ENCODE measurements at places on chromosomes 12 and 14. TPM values are rescaled to one million over a fixed set of nuclear protein-coding genes. Genes with fewer than 3 reads are reported as not detected.

Gene GIT2
- total RNA-seq: 88.6 TPM

DNA sequence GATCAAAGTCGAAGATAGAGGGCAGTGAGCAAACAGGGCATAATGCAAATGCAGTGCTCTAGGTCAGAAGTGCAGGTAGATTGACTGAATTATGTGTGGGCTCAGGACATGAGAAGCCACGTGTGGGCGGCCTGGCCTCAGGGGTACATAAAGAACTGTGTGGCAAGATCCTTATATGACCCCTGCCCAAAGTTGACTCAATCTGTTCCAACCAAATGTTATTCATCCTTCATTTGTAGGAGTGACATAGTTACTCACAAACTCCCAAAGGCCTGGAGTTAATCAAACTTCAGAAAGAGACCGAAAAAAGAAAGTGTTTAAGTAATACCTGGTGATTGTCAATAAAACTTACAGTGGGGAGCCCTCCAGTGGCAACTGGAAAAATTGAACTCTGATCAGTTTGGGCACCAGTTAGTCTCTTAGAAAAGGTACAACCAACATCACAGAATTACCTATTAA, 150.4 kb upstream of the FAR2 start:
- H3K4me1 ChIP-seq: no peaks in the 10 kb centered on the region
- H3K4me3 ChIP-seq: no peak overlapping the region
- no peak for DNase-seq
- H3K27me3 ChIP-seq: no peaks in the 10 kb centered on the region
- no peaks in the 10 kb centered on the region for H3K36me3 ChIP-seq
- no peak overlapping the region for H3K27ac ChIP-seq

GRCh38 chr12:128976120-128976738, 123.0 kb downstream of the GLT1D1 start:
- H3K4me1 ChIP-seq: peaks cover 2% of the 10 kb centered on the region
- H3K4me3 ChIP-seq: peak overlapping the region; percentile 28
- H3K27ac ChIP-seq: no peak overlapping the region
- peaks cover 9% of the 10 kb centered on the region for H3K27me3 ChIP-seq
- DNase-seq: peak; percentile 71

DNA sequence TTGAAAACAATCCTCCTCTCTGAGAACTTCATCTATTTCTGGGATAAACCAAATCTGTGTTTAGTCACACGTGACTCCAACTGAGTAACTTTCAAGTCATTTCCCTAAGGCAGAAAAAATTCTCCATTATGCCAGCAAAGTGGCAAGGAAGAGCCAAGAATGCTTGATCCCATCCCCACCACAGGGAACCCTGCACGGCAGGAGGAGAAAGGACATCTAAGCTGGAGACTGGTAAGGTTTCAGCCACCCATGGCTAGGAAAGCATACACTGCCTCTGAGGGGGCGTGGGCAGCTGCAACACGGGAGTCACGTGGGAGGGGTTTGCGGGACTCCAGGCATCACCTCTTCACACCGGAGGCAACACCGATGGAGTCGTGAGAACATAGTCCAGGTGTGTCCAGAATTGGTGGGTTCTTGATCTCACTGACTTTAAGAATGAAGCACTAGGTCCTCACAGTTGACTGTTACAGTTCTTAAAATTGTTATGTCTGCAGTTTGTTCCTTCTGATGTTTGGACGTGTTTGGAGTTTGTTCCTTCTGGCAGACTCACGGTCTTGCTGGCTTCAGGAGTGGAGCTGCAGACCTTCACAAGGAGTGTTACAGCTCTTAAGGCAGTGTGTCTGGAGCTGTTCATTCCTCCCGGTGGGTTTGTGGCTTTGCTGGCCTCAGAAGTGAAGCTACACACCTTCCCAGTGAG, 2.7 kb upstream of the SIVA1 start:
- peaks cover 21% of the 10 kb centered on the region for H3K4me1 ChIP-seq
- H3K36me3 ChIP-seq: peaks cover 6% of the 10 kb centered on the region
- H3K27me3 ChIP-seq: peaks cover 1% of the 10 kb centered on the region
- H3K27ac ChIP-seq: peak overlapping the region; percentile 37
- no peak for DNase-seq

Gene FOXN4
- total RNA-seq: not detected

- no peak overlapping the region for H3K27ac ChIP-seq
- H3K27me3 ChIP-seq: no peaks in the 10 kb centered on the region
- H3K4me1 ChIP-seq: no peaks in the 10 kb centered on the region
These were observed 29.4 kb downstream of the CCER1 start for GRCh38 chr12:90925562-90925961.

Gene PDE6H
- total RNA-seq: not detected

DNA sequence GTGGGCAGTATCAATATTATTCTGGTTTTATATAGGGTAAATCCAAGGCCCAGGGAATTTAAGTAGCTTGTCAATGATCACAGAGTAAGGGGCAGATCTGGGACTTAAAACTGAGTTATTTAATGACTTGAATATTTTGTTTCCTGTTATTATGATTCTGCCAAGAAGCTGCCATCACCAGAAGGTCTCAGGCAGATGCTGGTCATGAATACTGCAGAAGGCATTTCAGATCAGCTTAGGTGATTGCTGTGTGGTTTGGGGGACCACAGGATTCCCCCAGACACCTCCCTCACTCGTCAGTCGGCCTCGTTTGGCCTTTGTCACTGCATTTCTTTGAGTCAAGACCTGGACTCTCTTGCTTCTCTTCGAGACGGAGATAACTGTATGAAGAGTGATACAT, 47.7 kb upstream of the EVL start:
- no peak overlapping the region for H3K27ac ChIP-seq
- peaks cover 2% of the 10 kb centered on the region for H3K4me1 ChIP-seq
- H3K4me3 ChIP-seq: no peak overlapping the region
- H3K36me3 ChIP-seq: peaks cover 4% of the 10 kb centered on the region

- H3K36me3 ChIP-seq: no peaks in the 10 kb centered on the region
- no peaks in the 10 kb centered on the region for H3K4me1 ChIP-seq
- peaks cover 23% of the 10 kb centered on the region for H3K27me3 ChIP-seq
These were observed 24.6 kb downstream of the FAM222A start for GRCh38 chr12:109738209-109738608.

DNA sequence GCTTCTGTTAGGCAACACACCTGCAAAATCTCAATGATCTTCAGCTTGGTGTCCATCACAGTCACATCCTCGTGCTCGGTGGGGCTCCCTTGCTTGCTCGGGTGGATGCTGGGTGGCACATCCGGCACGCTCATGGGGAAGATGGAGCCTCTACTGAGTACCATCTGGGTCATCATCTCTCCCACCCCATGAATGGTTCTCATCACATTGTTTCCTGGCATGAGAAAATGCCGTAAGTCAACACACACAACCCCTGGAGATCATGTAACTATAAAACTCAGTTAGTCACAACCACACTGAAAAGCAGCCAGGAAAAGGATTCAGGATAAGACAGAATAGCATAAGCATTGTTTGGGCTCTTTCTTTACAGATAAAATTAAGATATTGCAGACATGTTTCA, 201.1 kb downstream of the ITPR2 start:
- H3K27ac ChIP-seq: no peak overlapping the region
- no peaks in the 10 kb centered on the region for H3K27me3 ChIP-seq
- peaks cover 4% of the 10 kb centered on the region for H3K4me1 ChIP-seq
- H3K4me3 ChIP-seq: no peak overlapping the region
- H3K36me3 ChIP-seq: peaks cover 11% of the 10 kb centered on the region
- DNase-seq: peak; percentile 46

DNA sequence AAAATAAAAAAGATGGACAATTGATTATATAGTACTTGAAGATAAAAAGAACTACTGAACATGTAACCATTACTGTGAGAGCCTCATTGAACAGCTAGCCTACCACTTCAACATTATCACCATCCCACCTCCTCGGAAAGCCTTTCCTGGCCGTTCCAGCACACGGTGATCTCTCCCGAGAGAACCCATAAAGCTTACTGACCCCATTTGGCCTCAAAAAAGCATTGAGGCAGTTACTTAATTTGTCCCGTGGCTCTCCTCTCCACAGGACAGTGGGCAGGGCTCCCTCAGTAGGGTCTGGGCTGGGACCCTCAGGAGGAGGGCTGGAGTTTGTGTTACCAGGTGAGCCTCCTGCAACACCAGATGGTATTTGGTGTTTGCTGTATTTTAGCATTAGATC, 55.8 kb downstream of the RAB35 start:
- no peaks in the 10 kb centered on the region for H3K27me3 ChIP-seq
- H3K36me3 ChIP-seq: peaks cover 42% of the 10 kb centered on the region
- DNase-seq: no peak
- H3K4me1 ChIP-seq: peaks cover 28% of the 10 kb centered on the region

- no peak for DNase-seq
- H3K27ac ChIP-seq: no peak overlapping the region
- no peak overlapping the region for H3K4me3 ChIP-seq
These were observed 14.6 kb downstream of the CMKLR1 start for GRCh38 chr12:108324351-108325017.

DNA sequence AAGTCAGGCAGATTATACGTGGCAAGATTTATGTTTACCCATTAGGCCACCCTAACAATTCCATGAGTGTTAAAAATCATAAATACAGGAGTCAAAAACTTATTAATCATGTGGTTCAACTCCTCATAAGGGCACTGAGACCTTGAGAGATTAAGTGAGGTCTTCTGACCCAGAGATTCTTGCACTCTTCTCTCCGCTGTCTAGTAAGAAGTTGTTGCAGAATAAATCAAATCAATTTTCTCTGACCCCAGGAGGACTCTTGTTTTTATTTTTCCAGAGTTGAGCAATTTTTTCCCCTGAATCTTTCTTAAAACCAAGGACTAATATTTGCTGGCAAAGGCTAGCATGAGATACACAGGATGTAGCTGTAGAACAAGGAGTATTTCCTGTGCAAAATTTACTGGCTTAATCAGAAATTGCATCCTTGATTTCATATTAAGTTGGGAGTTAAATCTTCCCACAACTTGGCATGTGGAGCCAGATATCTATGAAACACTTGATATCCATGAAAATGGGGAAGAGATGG, 90.9 kb upstream of the PTHLH start:
- H3K4me3 ChIP-seq: no peak overlapping the region
- no peaks in the 10 kb centered on the region for H3K36me3 ChIP-seq
- no peaks in the 10 kb centered on the region for H3K27me3 ChIP-seq
- peaks cover 7% of the 10 kb centered on the region for H3K4me1 ChIP-seq
- H3K27ac ChIP-seq: no peak overlapping the region

Gene CLMN
- 1.1 TPM for total RNA-seq

GRCh38 chr12:3313066-3313465, 177.9 kb upstream of the PRMT8 start:
- no peaks in the 10 kb centered on the region for H3K36me3 ChIP-seq
- H3K4me1 ChIP-seq: no peaks in the 10 kb centered on the region
- no peak overlapping the region for H3K4me3 ChIP-seq
- peaks cover 2% of the 10 kb centered on the region for H3K27me3 ChIP-seq
- no peak overlapping the region for H3K27ac ChIP-seq
- DNase-seq: no peak

Gene BICDL1
- 148 TPM for total RNA-seq

- H3K27ac ChIP-seq: no peak overlapping the region
- no peaks in the 10 kb centered on the region for H3K27me3 ChIP-seq
These were observed 332.5 kb downstream of the MED13L start for GRCh38 chr12:115944837-115945490.

- H3K4me3 ChIP-seq: no peak overlapping the region
- H3K36me3 ChIP-seq: peaks cover 46% of the 10 kb centered on the region
These were observed 41.0 kb upstream of the AMIGO2 start for GRCh38 chr12:47120736-47121135.

Gene SIRT4
- 2.5 TPM for total RNA-seq

DNA sequence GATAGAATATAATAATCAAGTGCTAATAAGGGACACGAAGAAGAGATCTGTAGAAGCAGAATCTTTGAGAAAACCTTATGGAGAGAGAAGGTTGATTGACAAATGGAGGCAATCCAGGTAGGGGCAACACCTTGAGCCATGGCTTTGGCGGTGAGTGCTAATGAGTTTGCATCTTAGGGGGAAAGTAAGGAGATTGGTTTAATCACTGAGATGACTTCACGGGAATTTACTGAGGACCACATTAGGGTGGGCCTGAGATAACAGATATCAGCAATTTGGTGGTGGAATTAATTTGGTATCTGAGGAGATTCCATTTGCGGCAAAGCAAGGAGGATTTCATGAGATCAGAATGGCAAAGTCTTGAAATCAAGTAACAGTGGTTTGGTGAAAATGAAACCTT, 1.8 kb upstream of the LARP4 start:
- peaks cover 23% of the 10 kb centered on the region for H3K36me3 ChIP-seq
- H3K4me1 ChIP-seq: peaks cover 10% of the 10 kb centered on the region
- peak overlapping the region; percentile 31 for H3K4me3 ChIP-seq
- DNase-seq: no peak
- H3K27me3 ChIP-seq: peaks cover 6% of the 10 kb centered on the region

DNA sequence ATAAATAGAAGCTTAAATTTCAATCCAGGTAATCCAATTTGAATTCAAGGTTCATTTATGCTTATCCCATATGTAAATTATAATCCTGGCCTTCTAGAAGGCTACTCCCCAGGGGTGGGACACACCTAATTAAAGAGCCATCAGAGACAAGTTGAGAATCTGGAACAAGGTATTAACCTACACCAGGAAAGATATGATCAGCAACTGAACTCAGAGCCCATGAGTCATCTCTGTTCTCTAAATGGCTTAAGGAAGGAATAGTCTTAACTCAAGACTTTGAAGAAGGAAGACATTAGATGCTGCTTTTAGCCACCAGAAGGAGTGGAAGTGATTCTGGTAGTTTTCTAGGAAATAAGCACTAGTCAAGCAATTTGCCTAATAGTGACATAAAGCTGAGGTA, 88.0 kb downstream of the KIF21A start:
- H3K4me3 ChIP-seq: no peak overlapping the region
- H3K4me1 ChIP-seq: peaks cover 3% of the 10 kb centered on the region
- no peak for DNase-seq
- H3K27me3 ChIP-seq: no peaks in the 10 kb centered on the region
- H3K36me3 ChIP-seq: peaks cover 15% of the 10 kb centered on the region
- no peak overlapping the region for H3K27ac ChIP-seq

GRCh38 chr12:6921996-6922946, 5.5 kb upstream of the ATN1 start:
- H3K27ac ChIP-seq: no peak overlapping the region
- no peak overlapping the region for H3K4me3 ChIP-seq
- H3K4me1 ChIP-seq: peaks cover 46% of the 10 kb centered on the region
- no peak for DNase-seq
- no peaks in the 10 kb centered on the region for H3K27me3 ChIP-seq
- H3K36me3 ChIP-seq: peaks cover 51% of the 10 kb centered on the region

- H3K4me1 ChIP-seq: no peaks in the 10 kb centered on the region
- H3K4me3 ChIP-seq: no peak overlapping the region
- no peak overlapping the region for H3K27ac ChIP-seq
- DNase-seq: peak; percentile 8
- peaks cover 14% of the 10 kb centered on the region for H3K36me3 ChIP-seq
- no peaks in the 10 kb centered on the region for H3K27me3 ChIP-seq
These were observed 55.8 kb downstream of the NUMB start for GRCh38 chr14:73402579-73402978.
